Left cardiac atrium (tissue), 4 donors: ENCODE measurements at places on chromosomes 3 and 15.

- no peak for DNase-seq
These were observed 4.7 kb upstream of the TBC1D2B start for GRCh38 chr15:78082106-78082742.

DNA sequence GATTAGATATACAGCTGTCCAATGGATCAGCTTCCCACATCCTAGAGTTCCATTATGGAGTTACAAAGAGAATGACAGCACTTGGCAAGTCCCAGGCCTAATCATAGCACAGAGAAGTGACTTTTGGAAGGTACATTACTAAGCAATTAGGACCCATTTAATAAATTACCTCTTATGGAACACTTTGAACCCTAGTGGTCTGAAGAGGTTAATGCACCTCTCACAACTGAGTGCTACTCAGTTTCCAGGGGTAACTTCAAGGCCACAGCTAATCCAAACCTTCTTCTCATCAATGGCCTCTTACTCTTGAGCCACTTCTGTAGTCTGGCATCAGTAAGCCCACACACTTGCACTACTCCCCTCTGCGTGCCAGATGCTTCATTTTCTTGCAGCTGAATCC, 34.9 kb upstream of the MEIS2 start:
- no peak for DNase-seq

GRCh38 chr3:170614214-170614966, 28.5 kb upstream of the SLC7A14 start:
- DNase-seq, result peak; percentile 34

DNA sequence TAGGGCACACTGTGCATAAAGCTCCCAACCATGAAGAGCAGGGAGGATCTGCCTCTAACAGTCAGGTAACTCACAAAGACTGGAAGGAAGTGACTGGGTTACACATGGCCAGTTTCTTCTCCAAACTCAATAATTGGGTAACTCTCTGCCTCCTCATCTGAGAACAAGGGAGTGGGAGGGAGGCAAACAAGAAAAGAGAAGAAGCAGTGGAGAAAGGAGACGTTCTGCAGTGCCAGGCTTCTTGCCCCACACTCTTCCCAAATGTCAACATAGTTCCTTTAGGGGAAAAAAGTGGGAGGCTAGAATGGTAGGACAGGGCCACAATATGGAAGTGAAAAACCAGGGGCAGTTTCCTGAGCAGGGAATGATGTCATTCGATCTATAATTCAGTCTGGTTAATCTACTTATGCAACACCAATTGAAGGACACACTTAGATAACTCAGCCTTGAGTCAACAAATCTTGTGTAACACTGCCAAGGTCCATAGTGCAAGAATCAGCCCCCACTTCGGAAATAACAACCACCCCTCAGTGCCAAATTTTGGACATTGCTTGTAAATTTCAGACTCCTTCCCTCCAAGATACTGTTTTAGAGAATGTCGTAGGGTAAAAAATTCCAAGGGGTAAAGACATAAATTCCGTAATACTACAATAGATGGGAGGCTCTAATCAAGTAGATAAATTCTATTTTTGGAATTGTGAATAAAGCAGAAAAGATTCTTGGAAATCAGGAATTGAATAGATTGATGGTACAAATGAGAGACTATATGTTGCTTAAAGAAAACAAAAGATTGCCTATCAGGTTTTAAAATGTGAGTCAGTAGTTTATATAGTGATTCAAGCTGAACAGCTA, 143.0 kb downstream of the LPP start:
- DNase-seq, result peak; percentile 32

GRCh38 chr3:169657351-169658124, 6.0 kb downstream of the MECOM start:
- DNase-seq, result no peak

- no peak for DNase-seq
These were observed 39.3 kb upstream of the USP3 start for GRCh38 chr15:63465104-63465503.

GRCh38 chr3:146554151-146554760, 9.8 kb upstream of the PLSCR1 start:
- DNase-seq, result no peak

GRCh38 chr3:159082519-159082918, 280.7 kb downstream of the MFSD1 start:
- DNase-seq, result no peak

DNA sequence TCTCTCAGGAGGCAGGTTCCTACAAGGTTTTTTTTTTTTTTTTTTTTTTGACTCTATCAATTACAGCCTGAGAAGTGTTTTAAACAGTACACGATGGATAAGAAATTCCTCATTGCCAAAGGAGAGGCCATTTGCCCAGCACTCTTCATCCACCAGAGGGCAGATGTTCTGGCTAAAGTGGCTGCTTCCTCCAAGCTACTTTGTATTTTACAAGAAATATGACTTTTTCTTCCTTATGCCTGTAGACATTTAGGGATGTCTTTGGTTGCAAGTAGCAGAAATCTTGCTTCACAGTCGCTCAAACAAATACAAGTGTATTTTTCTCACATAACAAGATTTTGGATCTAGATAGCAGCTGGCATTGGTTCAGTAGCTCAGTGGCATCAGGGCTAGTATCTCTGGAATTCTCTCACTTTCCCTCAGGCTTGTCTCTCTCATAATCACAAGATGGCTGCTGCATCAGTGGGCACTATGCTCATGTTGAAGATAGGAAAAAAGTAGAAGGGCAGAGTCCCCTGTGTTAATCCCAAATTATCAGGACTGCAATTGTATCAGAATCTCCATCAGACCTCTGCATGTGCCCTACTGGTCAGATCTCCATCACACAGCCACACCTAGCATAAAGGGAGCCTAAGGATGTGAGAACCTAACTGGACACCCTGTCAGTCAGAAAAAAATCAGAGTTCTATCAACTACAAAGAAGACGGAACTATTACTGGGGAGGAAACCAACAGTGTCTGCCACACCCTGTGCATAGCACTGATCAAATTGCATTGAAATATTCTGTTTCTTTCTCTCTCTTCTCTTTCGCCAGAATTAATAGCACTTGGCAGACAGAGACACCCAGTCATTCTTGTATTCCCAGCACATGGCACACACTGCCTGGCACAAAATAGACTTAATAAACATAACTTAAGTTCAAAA, 138.9 kb upstream of the COL8A1 start:
- peak; percentile 40 for DNase-seq

- DNase-seq, result no peak
These were observed 209.2 kb downstream of the TBL1XR1 start for GRCh38 chr3:176987901-176988650.

- DNase-seq, result no peak
These were observed 116.5 kb upstream of the CMC1 start for GRCh38 chr3:28124882-28125281.

- no peak for DNase-seq
These were observed 496.5 kb upstream of the TBL1XR1 start for GRCh38 chr3:177693616-177694264.

- no peak for DNase-seq
These were observed 75.4 kb upstream of the LARS2 start for GRCh38 chr3:45312836-45313493.

GRCh38 chr15:99333413-99333812, 82.1 kb downstream of the LRRC28 start:
- DNase-seq, result no peak

DNA sequence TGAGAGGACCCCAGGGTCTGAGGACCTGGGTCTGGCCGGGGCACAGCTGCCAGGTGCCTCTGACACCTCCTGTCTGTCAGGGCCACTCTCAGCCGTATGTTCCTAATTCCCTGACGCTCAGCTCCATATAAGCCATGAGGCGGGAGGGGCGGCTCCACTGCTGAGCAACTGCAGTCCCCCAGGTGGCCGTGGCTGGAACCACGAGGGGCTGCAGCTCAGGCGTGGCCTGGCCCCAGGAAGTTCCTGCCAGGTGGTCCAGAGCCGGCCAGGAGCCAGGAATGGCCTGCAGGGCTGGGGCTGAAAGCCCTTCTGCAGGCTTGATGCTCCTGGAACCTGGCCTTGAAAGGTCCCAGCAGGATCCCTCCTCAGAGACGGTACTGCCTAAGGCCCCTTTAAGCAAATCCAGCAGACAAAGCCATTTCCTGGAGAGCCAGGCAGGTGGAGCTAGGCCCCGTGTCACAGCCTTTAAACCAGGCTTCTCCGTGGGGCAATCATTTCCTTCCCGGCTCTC, 118.0 kb downstream of the CHSY1 start:
- DNase-seq, result no peak

DNA sequence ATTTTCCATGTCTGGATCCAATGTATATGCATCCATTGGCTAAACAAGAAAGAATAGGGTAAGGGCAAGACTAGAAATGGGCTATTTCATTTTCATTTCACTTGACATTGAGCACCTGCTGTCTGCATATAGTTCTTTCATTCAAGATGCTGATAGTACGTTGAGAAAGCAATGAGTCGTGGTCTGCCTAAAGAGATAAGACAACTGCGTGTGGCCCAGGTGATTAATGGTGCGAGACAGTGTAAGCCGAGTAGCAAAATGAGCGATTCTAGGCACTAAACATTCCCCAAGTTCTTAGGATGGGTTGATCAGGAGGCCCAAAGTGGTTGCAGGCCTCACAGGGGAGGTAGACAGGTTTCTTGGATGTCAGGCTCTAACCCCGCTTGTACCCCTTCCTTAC, 235.4 kb downstream of the PDCD6IP start:
- no peak for DNase-seq

DNA sequence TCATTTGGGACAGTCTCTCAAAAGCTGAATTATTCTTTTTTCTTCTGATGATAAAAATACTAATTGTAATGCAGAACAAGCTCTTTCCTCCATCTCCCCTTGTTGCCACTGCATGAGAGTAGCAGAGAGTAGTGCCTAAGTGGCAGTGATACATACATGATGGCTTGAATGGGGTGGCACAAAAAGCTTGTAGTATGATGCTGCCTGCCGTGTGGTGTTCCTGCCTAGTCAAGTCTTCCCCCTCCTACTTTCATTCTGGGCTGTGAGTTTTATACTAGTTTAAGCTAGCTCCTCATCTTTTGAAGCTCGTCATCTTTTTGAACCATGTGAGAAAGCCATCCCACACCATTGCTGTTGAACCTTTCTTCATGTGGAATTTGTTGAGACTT, 230.5 kb downstream of the NFKBIZ start:
- DNase-seq, result no peak

GRCh38 chr3:22377421-22377820, 626.4 kb upstream of the ZNF385D start:
- DNase-seq, result no peak

DNA sequence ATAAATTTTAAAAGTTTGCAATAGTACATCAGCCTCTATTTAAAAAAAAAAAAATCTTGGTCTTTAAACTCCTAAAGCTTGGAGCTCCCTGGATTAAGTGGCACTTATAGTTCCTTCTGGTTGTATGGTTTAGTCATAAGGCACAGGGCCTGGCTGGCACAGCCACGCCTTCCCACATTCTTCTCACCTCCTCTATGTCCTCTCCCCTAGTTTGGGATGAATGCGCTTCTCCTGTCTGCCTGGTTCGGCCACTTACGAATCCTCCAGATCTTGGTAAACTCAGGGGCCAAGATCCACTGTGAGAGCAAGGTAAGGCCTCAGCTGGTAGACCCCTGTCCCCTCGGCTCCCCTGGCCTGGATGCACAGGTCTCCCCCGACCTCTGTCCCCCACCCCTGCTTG, 10.0 kb downstream of the ANKDD1A start:
- DNase-seq, result no peak

DNA sequence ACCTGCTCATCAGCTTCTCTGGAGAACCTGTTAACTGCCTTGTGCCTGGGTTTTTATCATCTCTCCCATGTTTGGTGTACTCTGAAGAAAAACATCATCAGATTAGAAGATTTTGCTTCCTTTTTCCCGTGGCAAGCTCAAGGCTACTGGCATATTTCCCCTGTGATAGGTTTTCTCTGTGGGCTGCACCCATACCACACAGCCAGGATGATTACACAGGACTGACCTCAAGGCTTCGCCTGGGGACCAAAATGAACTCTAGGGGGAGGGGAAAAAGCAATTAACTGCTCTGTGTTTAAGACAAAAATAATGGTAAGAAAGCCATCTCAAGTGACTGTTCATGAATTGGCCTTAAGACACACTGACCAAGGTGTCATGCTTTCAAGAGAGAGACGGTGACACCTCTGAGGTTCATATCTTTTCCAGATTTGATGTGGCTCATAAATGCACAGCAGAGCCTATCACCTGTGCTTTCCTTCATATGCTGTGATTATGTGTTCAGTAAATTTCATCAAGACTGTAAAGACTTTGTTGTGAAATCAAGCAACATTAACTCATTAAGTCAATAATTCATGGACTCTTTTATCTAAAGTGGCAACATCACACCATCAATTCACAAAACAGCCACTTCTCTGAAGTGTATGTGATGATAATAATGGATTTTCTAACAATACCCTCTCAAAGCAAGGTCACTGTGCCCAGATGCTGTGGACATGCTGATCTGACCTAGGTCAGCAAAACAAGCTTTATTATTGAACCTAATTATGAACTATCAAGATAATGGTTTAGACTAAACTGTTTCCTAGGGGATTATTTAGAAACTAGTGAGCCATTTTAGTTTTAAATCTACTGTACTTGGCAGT, 427.9 kb downstream of the WDR72 start:
- no peak for DNase-seq

- DNase-seq, result no peak
These were observed 1.4 kb upstream of the SACM1L start for GRCh38 chr3:45687828-45688193.

GRCh38 chr3:47634996-47635395, 56.3 kb upstream of the CSPG5 start:
- DNase-seq, result no peak

- no peak for DNase-seq
These were observed 402.1 kb upstream of the MCTP2 start for GRCh38 chr15:93829115-93829870.

DNA sequence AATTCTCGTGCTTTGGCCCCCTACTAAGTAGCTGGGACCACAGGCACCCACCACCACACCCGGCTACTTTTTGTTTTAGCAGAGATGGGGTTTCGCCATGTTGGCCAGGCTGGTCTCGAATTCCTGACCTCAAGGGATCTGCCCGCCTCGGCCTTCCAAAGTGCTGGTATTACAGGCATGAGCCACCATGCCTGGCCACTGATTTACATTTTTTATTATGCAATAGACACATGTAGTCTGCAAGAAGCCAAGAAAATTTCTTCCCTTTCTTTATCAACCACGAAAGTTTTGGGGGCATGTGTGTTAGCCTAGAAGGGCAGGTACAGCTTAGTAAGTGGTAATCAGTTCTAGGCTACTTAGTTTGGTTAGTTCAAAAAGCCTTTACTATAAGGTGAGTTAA, 51.1 kb downstream of the LRRFIP2 start:
- DNase-seq, result no peak
